ENCODE measurements at places on chromosomes 2 and 18.

DNA sequence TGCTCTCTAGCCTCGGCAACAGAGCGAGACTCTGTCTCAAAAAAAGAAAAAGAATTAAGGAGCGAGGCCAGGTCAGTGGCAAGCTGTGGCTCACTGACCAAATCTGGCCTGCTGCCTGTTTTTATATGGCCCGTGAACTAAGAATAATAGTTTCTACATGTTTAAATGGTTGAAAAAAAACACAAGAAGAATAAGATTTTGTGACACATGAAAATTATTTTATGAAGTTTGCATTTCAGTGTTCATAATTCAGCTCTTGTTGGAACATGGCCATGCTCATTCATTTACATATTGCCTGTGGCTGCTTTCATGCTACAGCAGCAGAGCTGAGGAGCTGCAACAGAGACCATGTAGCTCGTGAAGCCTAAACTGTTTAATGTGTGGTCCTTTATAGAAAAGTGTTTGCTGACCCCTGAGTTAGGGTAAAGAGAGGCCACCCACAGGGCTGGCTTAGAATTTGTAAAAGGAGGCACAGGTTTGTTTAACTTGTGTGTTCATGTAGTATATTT is 59.5 kb downstream of the MFSD6 start:
- peak; percentile 36 for DNase-seq

DNA sequence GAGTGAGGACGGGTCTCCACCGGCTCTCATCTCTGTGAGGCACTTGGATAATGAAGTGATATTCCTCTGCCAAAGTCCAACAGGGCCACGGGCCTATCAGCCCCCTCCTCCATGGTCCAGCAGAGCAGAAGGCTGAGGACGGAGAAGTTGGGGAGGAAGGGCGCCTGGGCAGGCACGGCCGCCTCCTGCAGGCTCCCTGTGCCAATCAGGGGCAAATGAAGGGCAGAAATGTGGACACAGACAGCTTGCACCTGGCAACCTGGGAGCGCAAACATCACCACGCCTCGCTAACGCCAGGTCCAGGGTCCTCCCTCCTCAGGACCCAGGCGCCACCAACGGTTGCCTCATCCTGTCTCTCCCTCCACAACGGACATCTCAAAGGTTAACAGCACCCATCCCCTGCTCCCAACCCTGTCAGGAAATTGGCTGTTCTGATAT is 24.3 kb downstream of the SMAD7 start:
- no peak for DNase-seq

GRCh38 chr2:191802180-191802579 is 44.7 kb downstream of the CAVIN2 start:
- no peak for DNase-seq

- DNase-seq, result no peak
These were observed 382.6 kb upstream of the ZNF804A start for GRCh38 chr2:184215745-184216144.

DNA sequence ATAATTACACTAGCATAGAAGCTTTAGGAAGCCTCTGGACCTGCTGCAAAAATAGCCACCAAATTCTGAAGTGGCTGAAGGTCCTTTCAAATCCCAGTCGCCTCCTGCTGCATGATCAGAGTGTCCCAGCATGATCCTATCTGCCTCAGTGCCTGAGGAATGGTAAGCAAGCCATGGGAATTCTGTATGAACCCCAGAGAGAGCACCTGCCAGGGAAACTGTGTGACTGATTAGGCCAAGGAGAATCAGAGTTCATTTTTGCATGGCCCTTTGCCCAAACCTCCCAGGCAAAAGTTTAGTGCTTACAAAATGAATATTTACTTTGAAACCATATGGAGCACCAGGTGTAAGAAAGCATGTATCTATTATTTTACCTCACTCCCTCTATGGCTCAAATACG is 221.4 kb downstream of the ARL4C start:
- no peak for DNase-seq

- DNase-seq, result no peak
These were observed 119.6 kb downstream of the NFATC1 start for GRCh38 chr18:79515331-79515730.

- DNase-seq, result peak; percentile 74
These were observed 143.3 kb downstream of the HDAC4 start for GRCh38 chr2:239257511-239257937.

DNA sequence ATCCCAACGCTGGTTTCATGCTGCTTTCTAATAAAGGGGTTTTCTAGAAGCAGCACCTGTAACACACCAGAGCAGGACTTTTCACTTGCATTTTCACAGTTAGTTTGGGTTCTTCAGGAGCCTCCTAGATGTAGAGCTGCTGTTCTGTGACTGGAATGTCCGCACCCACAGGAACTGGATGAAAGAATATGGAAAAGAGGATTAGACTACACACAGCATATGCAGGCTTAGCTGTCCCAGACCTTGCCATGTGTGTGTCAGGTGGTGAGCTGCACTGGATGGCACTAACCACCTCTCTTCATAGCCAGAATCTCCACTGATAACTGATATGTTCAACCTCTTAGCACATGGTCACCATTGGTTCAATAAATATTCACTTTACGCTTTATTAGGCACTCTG is 112.1 kb upstream of the POU3F3 start:
- no peak for DNase-seq

DNA sequence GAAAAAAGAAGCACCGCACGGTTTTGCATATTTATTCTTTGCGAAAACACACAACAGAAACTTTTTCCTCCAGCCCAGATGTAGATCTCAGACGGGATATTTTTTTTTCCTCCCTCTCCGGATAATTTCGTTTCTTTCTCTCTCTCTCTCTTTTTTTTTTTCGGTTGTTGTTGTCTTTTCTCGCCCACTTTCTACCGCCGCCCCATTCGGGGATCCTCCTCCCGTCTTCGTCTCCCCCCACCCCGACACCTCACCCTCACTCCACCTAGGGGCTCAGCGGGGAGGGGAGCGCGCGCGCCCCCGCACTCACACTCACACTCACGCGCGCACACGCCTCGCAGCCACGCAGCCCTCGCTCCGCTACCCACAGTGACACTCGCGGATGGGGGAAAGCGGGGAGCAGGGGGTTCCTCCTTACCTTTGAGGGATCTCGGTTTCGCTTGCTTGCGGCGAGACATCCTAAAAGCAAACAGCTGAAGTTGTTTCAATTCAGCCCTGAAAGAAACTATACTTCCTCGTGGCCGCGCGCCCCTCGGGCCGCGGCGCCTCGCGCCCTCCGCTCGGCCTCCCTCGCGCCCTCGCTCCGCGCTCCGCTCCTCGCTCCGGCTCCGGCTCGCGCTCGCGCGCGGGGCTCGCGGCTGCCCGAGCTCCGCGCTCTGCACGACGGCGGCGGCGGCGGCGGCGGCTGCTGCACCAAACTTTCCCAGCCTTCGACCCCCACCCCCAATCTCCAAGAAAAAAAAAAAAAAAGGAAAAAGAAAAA is 1.3 kb downstream of the ZNF521 start:
- no peak for DNase-seq

DNA sequence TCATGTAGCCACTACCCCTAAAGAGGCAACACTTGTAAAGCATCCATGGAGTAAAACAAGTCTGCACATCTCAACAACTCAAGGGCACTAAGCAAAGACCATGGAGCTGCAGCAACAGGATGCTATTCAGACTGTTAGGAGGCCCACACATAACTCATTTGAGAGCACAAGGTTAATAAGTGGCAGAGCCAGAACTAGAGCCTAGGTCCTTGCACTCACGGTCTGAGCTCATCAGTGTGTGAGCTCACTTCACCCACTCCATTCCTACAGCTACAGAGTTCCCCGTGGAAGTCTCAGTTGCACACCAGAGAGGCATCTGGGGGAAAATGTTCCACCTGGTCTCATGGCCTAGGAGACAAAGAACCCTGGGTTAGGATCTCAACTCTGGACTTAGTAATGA is 35.0 kb downstream of the TTC32 start:
- DNase-seq, result peak; percentile 39

DNA sequence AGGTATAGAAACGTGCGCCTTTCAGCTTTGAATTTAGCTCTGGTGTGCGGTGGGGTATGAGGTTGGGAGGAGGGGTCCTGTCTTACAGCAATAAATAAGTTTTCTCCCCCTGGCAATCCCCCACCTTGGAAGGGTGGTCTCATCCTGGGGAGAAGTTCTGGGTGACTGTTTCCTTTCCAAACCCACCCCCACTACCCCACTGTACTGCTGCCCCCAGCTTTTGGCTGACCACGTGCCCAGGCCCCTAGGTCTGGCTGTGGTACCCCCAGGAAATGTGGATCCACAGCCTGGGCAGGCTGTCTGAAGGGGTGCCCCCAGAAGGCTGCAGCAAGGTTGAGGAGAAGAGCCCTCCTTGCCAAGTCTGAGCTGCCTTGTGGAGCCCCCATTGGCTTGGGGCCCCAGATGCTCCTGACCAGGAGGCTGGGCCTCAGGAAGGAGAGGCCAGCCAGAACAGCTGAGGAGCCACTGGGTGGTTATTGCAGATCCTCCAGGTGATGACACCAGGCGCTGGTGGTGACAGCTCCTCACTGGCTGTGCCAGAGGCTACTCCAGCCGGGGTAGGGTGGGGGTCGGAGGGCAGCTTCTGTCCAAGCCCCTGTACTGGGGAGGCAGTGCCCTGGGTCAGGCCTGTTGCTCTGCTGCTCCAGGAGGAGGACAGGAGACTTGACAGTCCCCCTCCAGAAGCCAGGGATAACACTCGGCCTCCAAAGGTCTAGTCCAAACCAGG is 24.2 kb downstream of the CCT7 start:
- no peak for DNase-seq

DNA sequence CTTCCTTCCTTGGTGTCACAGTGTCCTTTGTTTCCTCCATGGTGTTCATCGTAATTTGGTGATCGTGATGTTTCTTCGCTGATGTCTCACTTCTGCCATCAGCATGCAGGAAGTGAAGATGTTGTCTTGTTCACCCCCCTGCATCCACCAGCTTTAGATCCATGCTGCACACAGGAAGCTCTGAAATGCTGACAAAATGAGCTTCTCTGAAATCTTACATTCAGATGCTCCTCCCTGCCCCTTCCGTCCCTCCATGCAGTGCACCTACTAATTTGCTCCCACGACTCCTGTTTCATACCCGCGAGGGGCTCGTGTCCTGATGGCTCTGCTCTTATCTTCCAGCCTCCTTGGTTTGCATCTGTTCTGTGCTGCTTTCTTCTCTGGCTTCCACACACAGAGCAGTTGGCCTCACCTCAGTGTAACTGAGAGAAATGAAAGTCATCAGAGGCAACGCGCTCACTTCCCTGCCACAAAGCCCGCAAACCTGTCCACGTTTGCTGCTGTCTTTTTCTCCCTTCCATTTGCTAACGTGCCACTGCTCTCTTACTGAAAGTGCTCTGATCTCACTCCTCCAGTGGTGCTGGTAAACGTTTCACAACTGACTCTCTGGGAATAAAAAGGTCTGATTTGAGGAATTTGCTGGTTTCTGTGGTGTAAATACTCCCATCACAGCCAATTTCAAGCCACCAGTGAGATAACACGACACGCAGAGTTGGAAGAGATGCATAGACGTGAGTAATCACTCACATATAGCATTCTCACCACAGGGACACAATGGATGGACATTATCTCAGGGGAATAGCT is 41.0 kb upstream of the MGAT4A start:
- DNase-seq, result peak; percentile 92

- DNase-seq, result no peak
These were observed 11.1 kb upstream of the BIN1 start for GRCh38 chr2:127118038-127118437.

DNA sequence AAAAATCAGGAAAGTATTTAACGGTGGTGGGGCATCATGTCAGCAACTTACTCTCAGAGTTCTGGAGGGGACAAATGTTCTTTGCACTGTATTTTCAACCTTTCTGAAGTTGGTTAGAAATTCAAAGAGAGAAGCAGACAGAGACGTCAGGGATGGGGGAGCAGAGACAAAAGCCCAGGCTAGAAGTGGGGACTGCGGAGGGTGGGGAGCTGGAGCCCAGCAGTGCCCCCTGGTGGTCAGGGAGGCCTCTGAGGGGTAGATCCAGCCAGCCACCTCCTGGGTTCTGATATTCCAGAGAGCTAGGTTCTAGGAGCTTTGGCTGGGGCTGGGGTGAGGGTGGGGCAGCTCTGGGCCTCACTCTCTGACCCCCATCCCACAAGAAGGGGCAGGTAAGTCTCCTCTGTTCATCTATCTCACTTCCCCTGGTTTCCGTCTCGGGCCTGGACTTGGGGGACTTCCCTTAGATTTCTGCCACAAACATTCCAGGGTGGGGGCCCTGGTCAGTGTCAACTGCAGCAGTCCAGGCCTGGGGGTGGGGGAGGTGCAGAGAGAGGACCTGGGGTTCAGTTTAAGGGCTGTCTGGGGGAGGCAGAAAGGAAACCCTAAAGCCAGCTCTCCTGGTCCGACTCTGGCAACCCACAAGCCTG is 8.9 kb downstream of the TNS1 start:
- no peak for DNase-seq

DNA sequence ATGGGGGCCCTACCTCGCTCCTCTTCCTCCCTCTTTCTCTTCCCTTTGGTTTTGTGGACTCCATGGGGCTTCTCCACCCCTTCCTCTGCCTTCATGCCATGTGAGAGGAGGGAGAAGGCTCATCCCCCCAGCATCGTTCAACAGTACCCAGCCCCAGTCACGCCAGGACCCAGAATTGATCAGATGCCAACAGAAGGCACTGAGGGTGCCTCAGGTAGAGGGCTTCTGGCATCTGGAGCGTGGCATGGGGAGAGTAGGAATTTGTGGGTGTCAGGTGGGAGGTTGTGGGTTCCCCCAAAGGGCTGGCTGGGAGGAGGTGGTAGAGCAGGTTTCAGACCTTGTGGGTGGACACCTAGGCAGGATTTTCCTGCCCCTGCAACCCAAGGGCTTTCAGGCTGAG is 122.0 kb downstream of the TWIST2 start:
- DNase-seq, result no peak

DNA sequence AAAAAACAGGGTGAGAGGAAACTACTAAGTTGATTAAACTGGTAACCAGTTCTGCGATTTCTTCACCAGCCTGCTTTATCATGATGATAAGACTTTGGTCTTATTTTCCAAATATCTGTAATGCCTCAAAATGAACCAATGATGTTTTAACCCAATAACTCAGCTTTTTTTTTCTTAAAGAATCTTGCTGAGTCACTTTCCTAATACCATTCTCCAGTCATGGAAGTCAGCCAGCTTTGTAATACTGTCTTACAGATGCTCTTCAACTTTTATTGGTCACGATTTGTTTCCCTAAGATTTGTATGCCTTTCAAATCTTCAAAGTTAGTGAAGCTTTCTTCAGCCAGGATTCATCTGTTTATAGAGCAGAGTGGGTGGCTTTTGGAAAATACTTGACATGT is 47.7 kb upstream of the SMIM21 start:
- DNase-seq, result peak; percentile 33

All from kidney glomerular epithelial cell (primary cell).